ENCODE measurements at places on chromosomes 3 and 15. TPM values are rescaled to one million over a fixed set of nuclear protein-coding genes. Genes with fewer than 3 reads are reported as not detected.

The AP4E1 gene
- 6.5 TPM for total RNA-seq

The SKOR1 gene
- 0.14 TPM for total RNA-seq

The AP3S2 gene
- 30.3 TPM for total RNA-seq

The POLQ gene
- 7.9 TPM for total RNA-seq

The CLDN16 gene
- 0.52 TPM for total RNA-seq

The KLF15 gene
- total RNA-seq = 0.28 TPM

The EFCC1 gene
- total RNA-seq = 1.0 TPM

The CIDEC gene
- total RNA-seq = 0.14 TPM

The MRPL3 gene
- total RNA-seq = 112 TPM

DNA sequence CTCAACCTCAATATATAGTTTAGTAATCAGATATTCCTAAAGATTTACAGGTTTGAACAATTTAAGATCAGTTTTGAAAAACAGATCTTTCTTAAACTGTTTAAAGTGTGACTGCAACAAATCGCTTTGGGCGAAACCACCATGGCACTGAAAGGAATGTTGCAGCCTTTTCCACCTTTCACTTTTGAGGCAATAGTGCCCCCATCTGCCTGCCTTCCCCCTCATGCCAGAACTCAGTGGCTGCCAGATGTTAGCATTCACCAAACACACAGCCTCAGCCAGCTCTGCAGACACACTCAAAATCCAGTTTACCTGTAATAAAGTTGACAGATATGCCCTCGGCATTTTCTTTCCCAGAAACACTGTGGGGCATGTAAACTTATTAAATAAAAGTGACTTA, 3.3 kb downstream of the LYSMD4 start:
- no peak for DNase-seq

DNA sequence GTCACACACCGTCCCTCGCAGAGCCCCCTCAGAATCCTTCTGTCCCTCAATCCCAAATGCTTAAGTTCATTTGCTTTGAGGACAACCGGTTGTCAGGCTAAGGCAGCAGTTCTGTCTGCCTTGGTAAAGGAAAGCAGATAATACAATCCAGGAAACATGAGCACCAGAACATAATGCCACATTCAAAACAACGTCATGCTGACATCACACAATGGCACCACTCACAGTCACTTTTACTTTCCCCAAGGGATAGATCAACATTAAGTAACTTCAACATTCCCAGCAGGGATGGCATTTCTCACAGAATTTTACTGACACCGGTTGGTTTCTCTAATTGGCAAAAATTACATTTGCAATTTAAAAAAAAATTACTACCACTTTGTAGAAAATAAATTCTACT, 74.6 kb upstream of the PSMD6 start:
- no peak for DNase-seq

DNA sequence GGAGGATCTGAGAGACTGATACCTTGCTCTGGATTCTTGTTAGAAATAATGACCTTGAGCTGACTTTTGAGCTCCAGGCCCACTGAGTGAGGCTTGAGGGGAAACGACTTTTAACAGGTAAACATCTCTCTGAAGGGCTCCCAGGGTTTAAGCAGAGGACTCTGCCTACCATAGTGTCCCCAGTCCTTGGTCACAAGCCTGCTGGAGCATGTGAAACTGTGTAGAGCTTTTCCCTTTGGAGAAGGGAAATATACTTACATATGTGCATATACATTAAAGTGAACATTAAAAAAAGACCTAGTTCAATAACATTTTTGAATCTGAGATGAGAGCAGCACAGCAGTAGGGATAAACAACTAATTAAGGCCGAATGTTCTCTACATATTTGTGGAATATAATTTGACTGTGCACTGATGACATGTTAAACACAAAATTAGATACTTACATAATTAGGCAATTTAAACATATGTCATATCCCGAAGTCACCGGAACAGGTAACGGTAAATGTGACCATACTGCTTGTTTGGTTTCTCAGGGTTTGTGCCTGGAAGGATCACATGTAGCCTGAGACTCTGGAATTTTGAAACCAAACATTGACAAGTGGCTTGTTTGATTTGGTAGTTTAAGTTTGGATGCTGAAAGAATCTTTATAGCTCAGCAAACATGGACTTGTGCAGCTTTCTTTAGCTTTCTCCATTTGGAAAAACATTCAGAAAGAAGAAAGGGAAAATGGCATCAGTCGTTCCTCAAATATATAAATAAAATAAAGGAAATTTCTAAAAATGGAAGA, 266.1 kb upstream of the C2CD4B start:
- no peak for DNase-seq

DNA sequence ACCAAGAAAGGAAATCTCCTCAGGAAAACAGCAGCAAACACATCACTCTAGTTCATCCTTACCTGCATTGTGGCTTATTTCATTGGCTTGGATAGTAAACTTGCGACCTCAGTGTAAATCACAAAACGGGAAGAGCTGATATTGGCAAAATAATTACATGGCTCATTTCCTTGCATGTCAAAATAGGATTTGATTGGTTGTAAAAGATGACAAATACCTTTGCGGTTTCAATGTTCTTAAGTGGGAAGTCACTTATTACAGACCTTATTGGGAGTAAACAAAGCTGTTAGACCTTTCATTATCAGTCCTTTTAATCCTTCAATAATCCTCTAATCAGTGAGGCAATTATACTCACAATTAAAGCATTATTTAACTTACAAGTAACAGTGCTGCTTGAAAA, 590.6 kb downstream of the MAGI1 start:
- DNase-seq = no peak

GRCh38 chr15:58716027-58716426, 33.5 kb downstream of the ADAM10 start:
- no peak for DNase-seq

GRCh38 chr3:153311541-153311940, 149.5 kb downstream of the RAP2B start:
- DNase-seq = no peak

- no peak for DNase-seq
These were observed 139.8 kb upstream of the PROK2 start for GRCh38 chr3:71924721-71925120.

DNA sequence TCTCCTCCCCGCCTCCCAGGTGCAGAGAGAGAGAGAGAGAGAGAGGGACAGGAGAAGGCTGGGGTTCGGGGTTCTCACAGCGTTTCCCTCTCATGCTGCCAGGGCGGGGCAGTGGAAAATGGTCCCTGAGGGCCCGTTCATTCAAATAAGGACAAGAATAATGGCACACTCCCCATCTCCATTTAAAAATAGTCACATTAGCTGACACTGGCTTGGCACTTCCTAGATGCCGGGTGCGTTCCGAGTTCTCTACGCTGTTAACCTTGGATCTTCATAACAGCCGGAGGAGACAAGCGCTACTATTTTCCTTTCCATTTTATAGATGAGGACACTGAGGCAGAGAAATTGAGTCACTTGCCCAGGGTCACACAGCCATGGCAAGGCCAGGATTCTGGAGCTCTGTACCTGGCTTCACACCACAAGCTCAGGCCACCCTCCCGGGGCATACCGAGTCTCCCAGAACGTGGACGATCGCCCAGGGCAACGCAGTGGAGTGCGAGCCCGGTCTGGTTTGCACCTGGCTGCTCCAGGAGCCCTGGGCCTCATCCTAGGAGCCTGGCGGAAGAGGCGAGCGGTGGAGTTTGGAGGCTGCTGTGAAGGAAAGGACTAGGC, 608 bp upstream of the SLC6A6 start:
- DNase-seq = no peak

GRCh38 chr15:29134239-29134638, 135.4 kb downstream of the NSMCE3 start:
- no peak for DNase-seq

DNA sequence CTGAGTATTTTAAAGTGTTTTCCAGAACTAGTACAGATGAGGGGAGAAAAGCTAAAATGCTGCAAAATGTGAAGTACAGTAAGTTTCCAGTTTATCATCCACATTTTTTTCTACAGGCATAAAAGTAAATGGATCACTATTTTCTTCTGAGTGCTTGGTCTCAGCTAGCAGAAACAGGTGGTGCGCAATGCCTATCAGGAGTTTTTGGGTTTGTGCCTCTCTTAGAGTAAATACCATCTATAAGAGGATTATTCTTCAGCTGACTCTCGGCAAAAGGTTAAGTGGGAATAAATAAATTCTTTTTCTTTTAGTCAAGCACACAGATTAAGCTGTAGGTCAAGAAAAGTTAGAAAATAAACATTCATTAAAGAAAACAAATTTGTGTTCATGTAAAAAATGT, 1027.7 kb downstream of the PLOD2 start:
- DNase-seq = no peak

DNA sequence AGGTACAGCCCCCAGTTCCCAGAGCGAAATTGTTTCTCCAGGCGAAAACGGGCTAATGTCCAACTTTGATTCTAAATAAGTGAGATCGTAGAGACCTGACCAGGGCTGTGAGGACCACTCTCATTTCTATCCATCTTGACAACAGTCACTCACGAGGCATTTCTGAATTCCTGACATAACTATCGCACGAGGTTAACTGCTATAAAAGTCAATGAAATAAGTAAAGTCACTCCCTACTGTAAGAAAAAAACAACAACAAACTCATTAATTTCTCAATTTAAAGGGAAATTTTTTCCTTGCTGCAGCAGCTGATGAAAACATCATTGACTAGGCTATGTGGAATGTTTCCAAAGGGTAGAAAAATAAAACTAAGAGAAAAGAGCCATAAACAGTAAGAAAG, 69.1 kb downstream of the GREM1 start:
- DNase-seq = no peak

GRCh38 chr15:50685191-50685975, 1.2 kb downstream of the TRPM7 start:
- no peak for DNase-seq

DNA sequence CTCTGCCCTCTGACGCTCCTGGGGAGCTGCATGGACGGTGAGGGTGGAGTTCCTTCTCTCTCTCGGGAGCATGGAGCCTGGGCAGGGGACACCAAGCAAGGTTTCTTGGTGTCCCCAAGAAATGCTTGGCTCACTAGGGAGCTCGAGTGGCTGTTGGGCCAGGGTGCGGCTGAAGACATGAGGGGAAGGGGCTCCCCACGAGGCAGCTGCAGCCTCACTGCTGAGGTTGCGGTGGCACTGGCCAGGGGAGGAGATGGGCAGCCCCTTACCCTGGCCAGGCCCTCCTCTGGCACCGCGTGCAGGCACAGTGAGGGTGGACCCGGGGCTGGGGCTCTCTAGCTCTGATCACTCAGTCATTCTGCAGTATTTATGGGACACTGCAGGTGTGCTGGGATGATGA, 43.5 kb upstream of the SLC41A3 start:
- no peak for DNase-seq

DNA sequence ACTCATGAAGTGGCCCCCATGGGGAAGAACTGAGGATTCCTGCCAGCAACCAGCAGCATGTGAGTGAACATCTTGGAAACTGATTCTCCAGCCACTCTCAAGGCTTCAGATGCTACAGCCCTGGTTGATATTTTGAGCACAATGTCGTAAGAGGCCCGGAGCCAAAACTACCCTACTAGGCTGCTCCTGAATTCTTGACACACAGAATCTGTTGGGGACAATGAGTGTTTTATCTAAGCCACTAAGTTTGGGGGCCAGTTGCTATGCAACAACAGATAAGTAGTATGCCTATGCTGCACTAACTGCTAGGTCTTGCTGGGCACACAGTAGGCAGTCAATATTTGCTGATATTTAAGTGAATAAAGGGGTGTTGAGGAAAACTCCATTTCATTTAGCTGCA, 89.9 kb upstream of the CHL1 start:
- DNase-seq = no peak

GRCh38 chr3:9852528-9852927, 8.7 kb upstream of the RPUSD3 start:
- no peak for DNase-seq

- no peak for DNase-seq
These were observed 71.5 kb downstream of the LRRC28 start for GRCh38 chr15:99322643-99323405.

DNA sequence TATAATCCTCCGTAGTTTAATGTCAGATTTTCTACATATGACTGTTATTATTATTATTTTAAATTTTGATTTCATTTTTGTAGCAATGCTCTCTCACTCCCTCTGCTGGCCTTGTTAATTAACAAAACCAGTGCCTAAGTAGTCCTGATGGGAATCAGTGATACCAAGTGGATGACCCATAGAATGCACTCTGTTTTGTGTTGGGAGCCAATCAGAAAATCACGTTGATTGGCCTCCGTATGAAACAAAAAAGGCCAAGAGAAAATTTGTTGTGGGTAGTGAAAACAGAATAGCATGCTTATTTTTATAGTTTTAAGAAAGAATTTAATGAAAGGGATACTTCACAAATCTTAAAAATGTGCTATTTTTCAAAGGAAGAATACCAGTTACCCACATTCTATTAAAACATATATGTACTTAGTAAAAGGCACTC, 34.4 kb upstream of the MEIS2 start:
- DNase-seq = no peak

GRCh38 chr15:51450001-51450400, 108.5 kb downstream of the GLDN start:
- DNase-seq = no peak

DNA sequence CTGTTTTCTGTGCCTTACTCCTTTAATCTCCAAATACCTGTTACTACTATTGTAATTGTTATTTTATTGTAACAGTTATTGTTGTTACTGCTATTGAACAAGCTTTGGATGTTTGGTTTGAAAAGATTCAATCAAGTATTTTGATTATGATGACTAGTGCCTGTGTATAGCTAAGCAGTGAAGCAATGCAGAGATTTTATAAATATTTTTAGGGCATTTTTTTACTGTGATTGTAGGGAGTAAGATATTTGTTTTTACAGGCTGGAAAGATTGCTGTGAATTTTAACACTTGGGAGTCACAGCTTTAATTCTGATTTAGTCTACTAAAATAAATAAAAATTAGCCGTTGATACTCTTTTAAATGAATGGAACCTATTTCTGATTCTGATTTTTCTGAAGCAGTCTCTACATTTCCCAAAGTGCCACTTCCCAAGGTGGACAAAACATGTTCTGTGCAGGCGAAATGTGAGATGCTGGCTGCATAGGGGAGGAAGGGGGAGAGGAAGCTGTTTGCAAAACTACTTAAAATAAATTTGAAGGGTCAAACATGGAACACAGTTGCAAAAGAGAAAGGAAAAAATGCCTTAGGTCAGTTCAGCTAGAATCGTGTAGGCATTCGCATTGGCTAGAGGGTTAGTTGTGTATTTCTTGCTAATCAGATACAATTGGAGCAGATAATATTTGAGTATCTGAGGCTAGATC, 25.7 kb downstream of the EEFSEC start:
- no peak for DNase-seq

GRCh38 chr3:36250191-36250590, 130.1 kb upstream of the STAC start:
- DNase-seq = no peak
